Stimulated activated naive B cell treated with anti-CD40 and anti-IgM and Interleukin-4, amounts not matched to agents 10 μg/mL and 1 μg/mL and 100 μg/mL, for 72 hours (primary cell): ENCODE measurements at places on chromosomes 1 and 21.

DNA sequence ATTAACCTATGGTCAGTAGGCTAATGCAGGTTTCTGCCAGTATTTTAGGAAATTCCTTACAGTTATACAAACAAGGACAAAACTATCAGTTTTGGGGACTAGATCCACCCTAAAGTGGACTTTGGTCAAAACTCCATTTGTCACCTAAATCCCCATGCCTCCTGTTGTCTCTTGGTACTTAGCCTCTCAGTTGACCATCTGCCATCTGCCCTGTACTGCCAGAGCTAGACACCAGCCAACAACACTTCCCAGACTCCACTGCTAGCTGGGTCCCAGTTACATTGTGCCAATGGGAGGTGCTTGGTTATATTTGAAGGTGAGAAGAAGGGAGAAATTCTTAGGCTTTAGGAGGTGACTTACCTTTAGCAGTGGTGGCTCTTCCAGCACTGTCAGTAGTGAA lies 17.0 kb upstream of the BSDC1 start:
- no peaks in the 10 kb centered on the region for H3K36me3 ChIP-seq
- no peak overlapping the region for H3K27ac ChIP-seq
- peaks cover 24% of the 10 kb centered on the region for H3K27me3 ChIP-seq
- no peak for DNase-seq

GRCh38 chr1:198575292-198575691 lies 34.8 kb upstream of the ATP6V1G3 start:
- peak overlapping the region; percentile 23 for H3K4me3 ChIP-seq
- H3K36me3 ChIP-seq: peaks cover 2% of the 10 kb centered on the region
- H3K4me1 ChIP-seq: peaks cover 14% of the 10 kb centered on the region
- no peaks in the 10 kb centered on the region for H3K27me3 ChIP-seq

GRCh38 chr1:201347498-201348210 lies 29.8 kb downstream of the TNNT2 start:
- no peak overlapping the region for H3K4me3 ChIP-seq
- H3K27ac ChIP-seq: no peak overlapping the region
- peaks cover 44% of the 10 kb centered on the region for H3K27me3 ChIP-seq
- no peaks in the 10 kb centered on the region for H3K36me3 ChIP-seq

GRCh38 chr1:50139339-50140181 lies 30.8 kb downstream of the ELAVL4 start:
- DNase-seq: no peak
- no peak overlapping the region for H3K27ac ChIP-seq

DNA sequence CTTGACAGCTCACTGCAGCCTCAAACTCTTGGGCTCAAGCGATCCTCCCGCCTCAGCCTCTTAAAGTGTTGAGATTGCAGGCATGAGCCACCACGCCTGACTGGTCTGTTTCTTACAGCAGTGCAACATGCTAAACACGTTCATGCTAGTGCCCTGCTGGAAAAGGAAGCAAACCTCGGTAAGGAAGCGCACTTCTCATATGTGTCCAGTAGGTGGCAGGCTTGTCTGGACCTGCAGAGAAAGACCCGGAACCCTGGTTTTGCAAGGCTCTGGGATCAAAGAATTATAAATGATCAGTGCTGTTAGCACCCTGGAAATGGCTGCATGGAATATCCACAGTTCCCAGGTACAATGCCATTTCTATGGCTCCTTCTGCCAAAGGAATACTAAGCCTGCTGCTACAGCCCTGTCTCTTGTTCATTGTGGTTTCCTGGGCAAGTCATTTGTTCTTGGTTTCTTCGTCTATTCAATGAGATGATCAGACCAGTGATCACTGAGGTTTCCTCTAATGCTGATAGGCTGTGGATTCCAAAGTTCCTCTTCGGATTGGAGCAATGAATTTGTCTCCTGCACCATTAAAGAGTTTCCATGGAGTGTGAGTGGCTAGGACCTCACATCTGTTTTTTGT lies 15.9 kb downstream of the RNU5D-1 start:
- H3K4me1 ChIP-seq: peaks cover 72% of the 10 kb centered on the region
- H3K27ac ChIP-seq: no peak overlapping the region
- H3K4me3 ChIP-seq: peak overlapping the region; percentile 39
- H3K36me3 ChIP-seq: no peaks in the 10 kb centered on the region
- H3K27me3 ChIP-seq: no peaks in the 10 kb centered on the region
- peak; percentile 62 for DNase-seq
